Liver (tissue), 10 donors: ENCODE measurements at places on chromosomes 7 and 10. TPM values are rescaled to one million over a fixed set of nuclear protein-coding genes. Genes with fewer than 3 reads are reported as not detected.

GRCh38 chr7:151692721-151693120, 173.0 kb upstream of the RHEB start:
- DNase-seq: no peak

- no peak for DNase-seq
These were observed 285.8 kb upstream of the COBL start for GRCh38 chr7:51602376-51602775.

DNA sequence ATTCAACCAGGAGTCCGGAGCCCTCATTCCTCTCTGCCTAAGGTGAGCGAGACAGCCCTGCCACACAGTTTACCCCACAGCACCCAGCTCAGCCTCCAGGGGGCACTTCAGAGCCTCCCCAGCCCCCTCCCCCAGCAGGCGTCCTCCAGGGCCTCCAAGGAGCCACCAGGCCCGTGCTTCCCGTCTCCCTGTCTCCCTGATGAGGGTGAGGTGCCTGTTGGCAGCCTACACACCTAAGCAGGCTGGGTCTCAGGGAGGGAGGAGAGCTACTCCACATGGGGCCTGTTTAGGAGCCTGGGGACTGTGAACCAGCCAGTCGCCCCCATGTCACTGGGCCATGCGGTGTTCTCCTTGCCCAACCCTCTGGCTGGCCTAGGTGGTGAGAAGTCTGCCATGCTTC, 28.9 kb upstream of the TRIM8 start:
- no peak for DNase-seq

MKRN1 gene
- total RNA-seq: 38.8 TPM

VWDE gene
- 0.05 TPM for total RNA-seq

DNA sequence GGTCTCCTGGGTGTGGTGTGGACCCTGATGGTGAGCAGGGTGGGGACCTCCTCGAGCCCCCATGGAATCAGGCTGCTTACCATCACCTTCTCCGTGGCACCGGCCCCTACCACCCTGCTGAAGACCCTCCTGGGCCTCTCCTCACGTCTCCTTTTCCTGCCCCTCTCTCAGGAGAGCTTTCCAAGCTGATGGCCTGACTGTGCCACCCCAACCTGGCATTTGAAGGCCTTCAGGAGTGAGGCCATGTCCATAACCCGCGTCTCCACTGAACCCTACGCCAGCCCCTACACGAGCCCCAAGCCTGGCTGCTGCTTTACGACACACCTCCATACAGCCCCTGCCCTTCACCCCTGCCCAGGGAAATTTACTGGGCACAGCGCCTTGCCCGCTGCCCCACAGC, 55.4 kb downstream of the ZRANB1 start:
- DNase-seq: no peak

- DNase-seq: no peak
These were observed 16.9 kb downstream of the PCGF6 start for GRCh38 chr10:103333934-103334520.

- no peak for DNase-seq
These were observed 23.4 kb downstream of the HYCC1 start for GRCh38 chr7:22990588-22990949.

- DNase-seq: no peak
These were observed 3.3 kb downstream of the ITGB1 start for GRCh38 chr10:32954545-32955298.

AEBP1 gene
- total RNA-seq: 3.4 TPM

DNA sequence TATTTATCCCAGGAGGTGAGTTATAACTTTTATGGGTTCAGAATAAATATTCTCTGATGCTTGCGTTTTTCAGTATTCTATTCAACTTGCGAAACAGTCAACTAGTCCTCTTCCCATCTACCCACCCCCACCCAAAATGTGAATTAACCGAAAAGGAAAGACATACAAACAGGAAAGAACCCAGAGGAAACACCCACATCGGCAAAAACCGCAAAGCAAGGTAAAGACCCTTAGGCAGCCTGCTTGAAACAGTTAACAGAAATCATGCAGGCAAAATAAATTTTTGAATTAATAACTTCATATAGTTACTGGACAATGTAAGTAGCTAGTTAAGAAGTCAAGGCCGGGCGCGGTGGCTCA, 5.4 kb downstream of the ZC3HAV1 start:
- no peak for DNase-seq

DNA sequence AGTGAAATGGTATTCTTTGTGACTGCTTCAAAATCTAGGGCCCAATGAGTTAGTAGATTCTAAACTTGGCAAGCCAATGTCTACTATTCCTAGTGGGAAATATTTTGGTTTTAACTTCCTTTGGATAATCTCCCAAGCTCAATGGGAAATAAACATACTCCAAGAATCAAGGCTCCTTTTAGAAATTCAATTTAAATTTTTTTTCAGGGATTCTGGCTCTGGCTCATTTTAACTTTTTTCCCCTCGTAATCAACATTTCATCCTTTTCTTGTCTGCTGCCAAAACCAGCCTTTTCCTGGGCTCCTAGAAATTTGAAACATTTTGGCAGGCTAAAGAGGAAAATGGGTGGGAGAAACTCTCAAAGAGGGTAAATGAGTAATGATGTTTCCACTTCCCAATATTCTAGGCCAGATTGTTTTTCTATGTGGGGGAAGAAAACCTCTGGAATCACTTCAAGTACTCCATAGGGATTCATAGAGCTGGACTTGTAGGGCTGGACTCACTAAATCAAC, 85.6 kb upstream of the AGR3 start:
- DNase-seq: no peak

DNA sequence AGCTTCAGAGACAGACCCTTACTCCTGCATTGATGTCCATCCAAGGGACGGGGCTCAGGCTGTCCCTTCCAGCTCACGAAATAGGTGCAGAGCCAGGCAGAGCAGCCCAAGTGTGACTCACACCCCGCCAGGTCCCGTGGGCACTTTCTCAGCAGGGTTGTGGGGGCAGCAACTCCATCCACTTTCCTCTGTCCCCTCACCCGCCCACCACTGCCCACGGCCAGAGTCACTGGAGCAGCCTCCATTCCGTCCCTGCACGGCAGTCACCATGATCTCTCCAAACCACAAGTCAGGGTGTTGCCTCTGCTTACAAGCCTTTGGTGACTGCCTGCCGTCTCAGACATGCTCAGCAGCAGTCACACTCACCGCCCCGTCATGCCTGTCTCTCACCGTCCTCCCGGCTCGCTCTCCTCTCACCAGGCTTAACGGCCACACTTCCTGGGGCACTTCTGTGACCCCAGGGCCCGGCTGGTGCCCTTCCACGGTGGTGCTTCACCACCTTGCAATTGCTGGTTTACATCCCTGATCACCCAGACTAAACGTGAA, 39.3 kb downstream of the CALML3 start:
- DNase-seq: no peak

DNA sequence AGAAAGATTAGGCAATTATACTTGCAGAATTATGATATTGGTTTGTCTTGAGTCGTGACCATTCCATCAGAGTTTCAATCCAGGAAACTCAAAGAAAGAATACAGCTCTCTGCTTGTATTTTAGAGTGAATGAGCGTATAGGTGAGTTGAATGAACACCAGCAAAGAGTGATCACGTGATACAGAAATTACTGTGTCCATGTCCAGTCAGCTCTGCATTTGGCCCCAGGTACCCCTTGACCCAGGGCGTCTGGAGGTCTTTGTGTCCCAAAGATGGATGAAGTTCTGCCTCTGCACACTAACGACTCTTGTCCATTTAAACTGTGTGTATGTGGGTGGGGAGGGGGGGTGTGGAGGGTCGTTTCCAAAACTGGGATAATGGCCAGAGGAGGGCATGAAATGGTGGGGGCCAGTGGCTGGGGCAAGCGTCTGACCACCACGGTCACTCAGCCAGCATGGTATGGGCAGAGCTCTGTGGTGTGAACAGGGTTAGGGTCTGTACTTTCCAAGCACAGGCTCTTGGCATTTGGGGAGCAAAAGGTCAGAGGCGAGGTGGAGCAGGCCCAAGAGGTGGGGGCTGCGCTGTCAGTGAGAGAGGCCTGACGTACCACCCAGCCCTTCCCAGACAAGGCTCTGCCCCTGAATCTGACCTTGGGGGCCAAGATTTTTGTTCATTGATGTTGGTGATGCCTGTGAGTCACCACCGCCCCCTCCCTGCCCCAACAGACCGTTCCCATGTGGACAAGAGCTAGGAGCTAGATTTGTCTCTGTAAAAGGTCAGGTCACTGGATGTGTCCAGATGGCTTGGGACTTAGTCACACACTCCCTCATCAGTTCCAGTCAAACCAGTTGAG, 1.4 kb downstream of the PTPRE start:
- DNase-seq: no peak

DNA sequence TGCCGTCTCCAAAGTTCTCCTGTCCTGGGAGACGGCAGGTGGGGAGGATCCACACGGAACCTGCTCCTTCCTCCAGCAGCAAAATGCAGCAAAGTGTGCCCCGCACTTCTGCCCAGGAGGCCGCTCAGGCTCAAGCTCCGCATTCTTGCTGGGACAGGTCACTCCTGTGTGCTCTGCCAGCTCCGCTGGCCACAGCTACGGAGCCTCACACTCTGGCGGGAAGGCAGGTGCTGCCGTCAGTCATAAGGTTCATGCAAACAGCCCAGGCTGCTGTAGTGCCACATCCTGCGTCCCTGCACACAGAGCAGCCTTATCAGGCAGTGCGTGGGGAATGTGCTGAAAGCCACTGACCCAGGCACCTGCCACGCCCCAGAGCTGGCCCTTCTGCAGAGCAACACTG, 22.4 kb downstream of the ADGRA1 start:
- DNase-seq: no peak

DNA sequence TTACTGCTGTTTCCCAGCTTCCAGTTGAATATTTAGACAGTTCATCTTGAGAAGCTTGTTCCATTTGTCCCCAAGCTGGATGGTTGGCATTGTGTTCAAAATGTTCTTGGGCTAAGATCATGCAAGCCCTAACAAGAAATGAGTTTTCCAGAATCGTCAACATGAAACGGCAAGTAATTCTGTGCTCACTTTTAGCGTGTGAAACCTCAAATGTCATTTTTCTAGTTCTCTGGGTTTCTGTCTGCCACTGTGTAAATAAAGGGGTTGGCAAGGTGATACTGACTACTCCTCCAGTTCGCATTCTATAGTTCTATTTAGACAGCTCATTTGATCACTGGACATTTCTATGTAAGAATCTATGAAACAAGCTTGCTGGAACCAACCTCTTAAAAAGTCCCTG, 194.0 kb downstream of the AHR start:
- DNase-seq: no peak

GRCh38 chr7:144437370-144438191, 34.1 kb upstream of the NOBOX start:
- peak; percentile 57 for DNase-seq

GRCh38 chr10:48699011-48699627, 14.4 kb downstream of the WDFY4 start:
- no peak for DNase-seq

- peak; percentile 94 for DNase-seq
These were observed at the start of the genes CNPY4 and TAF6 for GRCh38 chr7:100119072-100119969. Gene CNPY4, plus strand, starts transcription at chr7:100119634. Its CDS starts 111 bp downstream, at chr7:100119745. Gene TAF6, minus strand, starts transcription at chr7:100119358. Its CDS starts 5,149 bp downstream, at chr7:100114209.

DNA sequence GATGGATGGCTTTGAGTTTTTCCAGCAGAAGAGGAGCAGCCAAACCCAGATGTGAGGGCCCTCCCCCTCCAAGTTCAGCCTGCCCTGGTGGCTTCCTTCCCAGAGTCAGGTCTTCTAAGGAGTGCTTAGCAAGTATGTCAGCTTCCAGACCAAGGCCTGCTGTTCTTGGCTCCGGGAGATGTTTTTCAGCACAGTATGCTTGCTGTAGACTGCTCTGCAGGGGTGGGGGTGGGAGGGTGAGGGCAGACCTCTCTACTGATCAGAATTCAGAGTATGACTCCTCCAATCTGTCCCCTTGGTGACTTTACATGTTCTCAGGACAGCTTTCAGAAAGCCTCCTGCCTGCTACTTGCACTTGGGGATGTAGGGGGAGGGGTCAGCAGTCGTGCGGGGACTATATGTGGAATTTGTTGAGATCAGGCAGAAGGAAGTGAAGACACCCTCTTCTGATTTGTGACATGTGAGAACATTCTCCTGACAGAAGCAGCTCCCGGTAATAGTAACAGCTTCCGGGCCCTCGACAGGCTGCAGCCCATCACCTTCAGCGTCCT, 516.4 kb upstream of the ZMIZ1 start:
- no peak for DNase-seq

GRCh38 chr10:80411267-80411668, 2.9 kb downstream of the PRXL2A start:
- DNase-seq: peak; percentile 59

- DNase-seq: no peak
These were observed 34.7 kb downstream of the JAZF1 start for GRCh38 chr7:28145931-28146330.

TPK1 gene
- total RNA-seq: 7.5 TPM

CDH23 gene
- total RNA-seq: 4.1 TPM

DNA sequence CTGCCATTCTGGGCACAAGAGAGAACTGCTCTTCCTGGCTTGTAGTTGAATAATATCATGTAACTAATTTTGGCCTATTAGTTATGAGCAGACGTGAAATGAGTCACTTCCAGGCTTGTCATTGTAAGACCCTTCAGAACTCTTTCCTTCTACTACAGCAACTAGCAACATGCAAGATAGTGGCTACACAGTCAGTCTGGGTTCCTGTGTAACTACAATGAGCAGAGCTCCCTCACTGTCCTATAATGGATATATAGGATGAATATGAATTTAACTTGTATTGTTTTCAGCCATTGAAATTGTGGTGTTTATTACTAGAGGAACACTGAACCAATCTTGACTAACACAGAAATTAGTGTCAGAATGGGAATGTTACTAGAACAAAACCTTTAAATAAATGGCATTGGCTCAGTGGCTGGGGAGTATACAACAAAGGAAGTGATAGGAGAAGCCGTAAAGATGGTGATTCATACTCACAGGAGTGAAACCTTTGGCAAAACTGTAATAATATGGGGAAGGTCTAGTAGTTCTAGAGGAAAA, 2.9 kb upstream of the MTPN start:
- no peak for DNase-seq

PAX4 gene
- total RNA-seq: not detected

RTKN2 gene
- total RNA-seq: 0.93 TPM

DNA sequence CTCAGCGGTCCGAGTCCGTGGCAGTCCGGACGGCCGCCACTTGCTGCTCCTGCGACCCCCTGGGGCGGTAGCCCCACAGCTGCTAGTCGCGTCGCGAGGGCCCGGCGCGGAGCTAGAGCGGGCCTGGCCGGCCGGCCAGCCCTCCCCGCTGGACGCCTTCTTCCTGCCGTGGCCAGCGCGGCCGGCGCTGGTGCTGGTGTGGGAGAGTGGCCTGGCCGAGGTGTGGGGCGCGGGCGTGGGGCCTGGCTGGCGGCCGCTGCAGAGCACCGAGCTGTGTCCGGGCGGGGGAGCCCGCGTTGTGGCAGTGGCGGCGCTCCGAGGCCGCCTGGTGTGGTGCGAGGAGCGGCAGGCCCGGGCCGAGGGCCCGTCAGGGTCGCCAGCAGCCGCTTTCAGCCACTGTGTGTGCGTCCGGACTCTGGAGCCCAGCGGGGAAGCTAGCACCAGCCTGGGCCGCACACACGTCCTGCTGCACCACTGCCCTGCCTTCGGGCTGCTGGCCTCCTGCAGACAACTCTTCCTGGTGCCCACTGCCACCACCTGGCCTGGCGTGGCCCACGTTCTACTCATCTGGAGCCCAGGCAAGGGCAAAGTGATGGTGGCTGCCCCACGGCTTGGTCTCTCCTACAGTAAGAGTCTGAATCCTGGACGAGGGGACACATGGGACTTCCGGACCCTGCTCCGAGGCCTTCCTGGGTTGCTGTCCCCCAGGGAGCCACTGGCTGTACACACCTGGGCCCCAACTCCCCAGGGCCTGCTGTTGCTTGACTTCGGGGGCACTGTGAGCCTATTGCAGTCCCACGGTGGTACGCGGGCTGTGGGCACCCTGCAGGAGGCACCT, 631 bp downstream of the HPS6 start:
- peak; percentile 47 for DNase-seq

GRCh38 chr10:79103585-79103984, 34.8 kb downstream of the ZMIZ1 start:
- DNase-seq: no peak

C7orf57 gene
- total RNA-seq: not detected
